ENCODE measurements at places on chromosomes 11 and 22. TPM values are rescaled to one million over a fixed set of nuclear protein-coding genes. Genes with fewer than 3 reads are reported as not detected.

The PTGDR2 gene
- total RNA-seq, result 1.6 TPM

The RPS25 gene
- total RNA-seq, result 705 TPM

The PITPNB gene
- 32.3 TPM for total RNA-seq

The PRR33 gene
- total RNA-seq, result not detected

The BATF2 gene
- not detected for total RNA-seq

The HPS4 gene
- 35.1 TPM for total RNA-seq

The KCNQ1OT1 gene
- 2.8 TPM for total RNA-seq

The NAALAD2 gene
- total RNA-seq, result 5.3 TPM

The BEST1 gene
- total RNA-seq, result 1.2 TPM

The HTR3B gene
- total RNA-seq, result 0.31 TPM

The CD44 gene
- 6.2 TPM for total RNA-seq

The OR10D3 gene
- total RNA-seq, result not detected

The PAMR1 gene
- 3.0 TPM for total RNA-seq

The INS gene
- not detected for total RNA-seq

The LARGE1 gene
- 37.3 TPM for total RNA-seq

The CDCA5 gene
- 2.0 TPM for total RNA-seq

The CD3G gene
- total RNA-seq, result not detected

The SLC25A18 gene
- 6.4 TPM for total RNA-seq

The CYP2D6 gene
- 1.7 TPM for total RNA-seq

The ADAMTS15 gene
- 4.7 TPM for total RNA-seq

Measured in occipital lobe (tissue), 3 donors.